GM12891 (cell line): ENCODE measurements at places on chromosomes 11 and 22.

GRCh38 chr11:33324302-33324985 is 67.3 kb downstream of the HIPK3 start:
- DNase-seq: no peak

- no peak for DNase-seq
Measured at GRCh38 chr22:32083000-32083399, 39.9 kb downstream of the SLC5A1 start.

DNA sequence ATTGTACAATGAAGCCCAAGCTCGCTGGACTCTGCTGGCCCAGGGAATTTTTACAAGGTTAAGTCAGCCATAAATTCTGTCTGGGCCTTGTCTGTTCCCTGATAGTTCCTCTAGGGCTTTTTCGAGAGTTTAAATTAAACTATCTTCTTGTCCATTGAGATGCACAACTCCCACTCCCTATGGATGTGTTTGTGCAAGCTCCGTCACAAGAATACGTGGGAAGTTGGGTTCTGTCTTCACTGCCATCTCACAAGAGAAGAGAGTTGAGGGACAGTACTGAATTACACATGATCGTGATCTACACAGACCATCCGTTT is 153.6 kb upstream of the TTC12 start:
- no peak for DNase-seq

DNA sequence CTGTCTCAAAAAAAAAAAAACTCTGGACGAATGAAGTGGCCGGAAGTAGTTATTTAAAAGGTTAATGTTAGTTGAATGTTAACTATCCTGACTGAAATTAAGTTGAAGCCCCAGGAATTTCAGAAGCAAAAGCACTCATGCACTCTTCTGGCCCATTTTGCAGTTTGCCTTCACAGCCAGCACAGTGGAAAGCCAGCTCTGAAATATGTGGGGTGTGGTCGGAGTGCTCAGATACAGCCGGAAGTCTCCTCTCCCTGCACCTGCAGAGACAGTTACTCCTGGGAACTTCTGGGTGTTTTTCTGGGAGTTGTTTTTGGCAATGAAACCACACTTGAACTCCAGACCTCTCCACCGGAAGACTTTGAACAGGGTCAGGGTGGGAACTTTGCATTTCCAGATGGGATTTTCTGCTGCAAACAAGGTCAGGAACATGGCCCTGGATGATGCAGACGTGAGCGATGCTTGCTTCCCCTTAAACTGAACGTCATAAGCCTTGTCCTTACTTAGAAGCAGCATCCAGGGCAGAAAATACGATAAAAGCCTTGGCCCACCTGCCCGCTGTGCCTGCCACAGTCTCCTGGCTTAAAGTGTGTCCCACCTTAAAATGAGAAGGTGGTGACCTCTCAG is 21.5 kb upstream of the CABP2 start:
- no peak for DNase-seq

DNA sequence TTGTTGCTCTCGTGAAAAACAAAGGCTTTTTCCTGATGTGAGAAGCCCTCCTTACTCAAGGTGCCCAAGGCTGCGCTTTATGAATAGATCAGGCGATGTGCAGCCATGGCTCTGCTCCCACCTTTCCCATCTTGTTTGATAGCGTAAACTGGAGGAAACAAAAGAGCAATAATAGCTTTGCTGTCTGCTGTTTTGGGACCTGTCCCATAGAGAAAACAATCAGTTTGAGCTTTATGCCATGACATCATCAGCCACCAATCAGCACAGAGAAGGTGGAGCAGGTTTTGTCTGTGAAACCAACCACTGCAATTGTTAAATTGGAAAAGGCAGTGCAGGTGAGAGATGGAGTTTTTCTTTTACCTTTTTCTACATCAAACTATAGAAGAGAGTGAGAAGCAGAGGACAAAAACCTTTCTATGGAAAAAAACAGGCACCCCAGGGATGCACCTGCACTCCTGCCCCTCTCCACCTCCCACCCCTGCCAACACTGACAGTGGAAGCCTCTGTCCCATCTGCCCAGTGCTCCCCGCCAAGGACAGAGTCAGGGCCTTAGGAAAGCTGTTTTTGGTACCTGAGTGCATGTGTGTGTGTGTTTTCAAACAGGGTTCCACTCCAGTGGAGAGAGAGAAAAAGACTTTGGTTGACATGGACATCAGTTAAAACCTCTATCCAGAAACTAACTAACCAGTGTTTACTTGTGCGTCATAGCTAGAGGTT is 80.7 kb downstream of the MICAL3 start:
- DNase-seq: no peak

DNA sequence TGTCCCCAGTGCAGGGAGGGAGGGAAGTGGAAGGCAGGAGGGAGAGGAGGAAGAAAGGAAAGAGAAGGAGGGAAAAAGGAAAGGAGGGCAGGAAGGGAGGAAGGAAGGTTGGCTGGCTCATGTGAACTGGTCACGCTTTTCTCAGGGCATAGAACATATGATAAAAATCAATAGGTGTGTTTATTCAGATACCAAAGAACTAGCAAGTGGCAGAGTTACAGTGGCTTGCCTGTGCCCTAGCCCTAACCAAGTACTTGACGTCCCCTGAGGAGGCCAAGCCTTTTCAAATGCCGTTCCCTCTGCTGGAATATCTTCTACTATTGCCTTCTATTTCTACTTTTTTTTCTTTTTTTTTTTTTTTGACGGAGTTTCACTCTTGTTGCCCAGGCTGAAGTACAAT is 33.5 kb downstream of the CHRDL2 start:
- DNase-seq: no peak

DNA sequence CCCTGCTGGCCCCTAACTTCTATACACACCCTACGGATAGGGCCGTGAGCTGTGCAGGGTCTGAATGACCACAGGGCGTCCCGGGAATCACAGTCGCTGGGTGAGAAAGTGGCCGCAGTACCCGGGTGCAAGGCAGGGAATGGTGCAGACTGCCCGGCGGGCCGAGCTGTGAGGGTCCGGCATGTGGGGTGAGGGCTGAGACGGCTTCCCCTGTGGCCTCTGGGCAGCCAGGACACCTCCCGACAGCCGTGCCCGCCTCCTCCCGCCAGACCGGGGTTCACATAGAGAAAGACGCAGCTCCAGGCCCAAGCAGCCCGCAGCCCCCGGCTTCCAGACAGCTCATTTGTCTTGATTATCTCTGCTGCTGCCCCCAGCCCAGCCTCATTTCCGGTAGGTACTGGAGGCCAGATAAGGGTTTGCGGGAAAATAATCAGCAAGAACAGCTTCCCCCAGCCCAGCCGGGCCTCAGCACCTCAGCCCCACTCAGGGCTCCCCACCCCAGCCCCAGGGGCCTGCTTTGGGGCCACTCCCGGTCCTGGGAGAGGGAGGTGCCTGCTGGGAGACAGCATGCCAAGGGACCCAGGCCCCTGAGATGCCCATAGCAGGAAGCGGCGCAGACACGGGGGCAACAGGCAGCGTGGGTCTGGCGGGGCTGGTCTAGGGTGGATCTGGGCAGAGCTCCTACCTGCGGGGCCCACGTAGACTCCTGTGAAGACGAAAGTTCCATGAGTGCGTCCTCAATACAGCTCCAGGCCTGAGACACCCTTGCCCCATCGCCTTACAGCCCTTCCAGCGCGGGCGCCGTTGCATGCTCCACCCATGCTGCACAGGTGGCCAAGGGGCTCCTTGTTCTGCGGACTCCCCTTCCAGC is 123.1 kb downstream of the BRD1 start:
- DNase-seq: no peak

GRCh38 chr11:38252620-38253019 is 1654.6 kb upstream of the RAG2 start:
- no peak for DNase-seq

- no peak for DNase-seq
Measured at GRCh38 chr11:42631220-42631843, 680.5 kb upstream of the API5 start.

DNA sequence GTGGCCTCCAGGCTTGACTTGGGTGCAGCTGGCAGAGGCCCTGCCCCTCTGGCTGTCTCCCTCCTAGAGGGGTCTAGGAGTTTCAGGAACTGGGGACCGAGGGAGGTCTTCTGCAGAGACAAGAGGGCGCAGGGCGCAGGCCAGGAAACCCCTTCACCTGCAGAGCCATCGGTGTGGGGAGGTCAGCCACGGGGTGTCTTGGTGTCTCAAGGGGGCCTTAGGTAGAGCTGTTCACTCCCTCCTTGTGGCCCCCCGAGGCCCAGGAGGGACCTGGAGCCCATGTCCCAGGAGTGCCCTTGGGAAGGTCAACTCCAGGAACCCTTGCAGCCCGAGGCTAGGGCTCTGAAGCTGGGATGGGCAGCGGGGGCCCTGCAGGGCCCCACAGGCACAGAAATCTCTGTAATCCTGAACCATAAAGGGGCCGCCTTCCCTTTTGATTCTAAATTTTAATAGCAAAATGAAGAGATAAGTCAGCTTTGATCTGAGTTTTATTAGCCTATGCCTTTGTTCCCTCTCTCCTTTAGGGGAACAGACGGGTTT is 31.4 kb upstream of the TH start:
- DNase-seq: no peak

GRCh38 chr11:57560146-57560545 is 7.3 kb downstream of the UBE2L6 start:
- no peak for DNase-seq

GRCh38 chr11:102810950-102811660 is 13.1 kb upstream of the MMP1 start:
- DNase-seq: no peak

DNA sequence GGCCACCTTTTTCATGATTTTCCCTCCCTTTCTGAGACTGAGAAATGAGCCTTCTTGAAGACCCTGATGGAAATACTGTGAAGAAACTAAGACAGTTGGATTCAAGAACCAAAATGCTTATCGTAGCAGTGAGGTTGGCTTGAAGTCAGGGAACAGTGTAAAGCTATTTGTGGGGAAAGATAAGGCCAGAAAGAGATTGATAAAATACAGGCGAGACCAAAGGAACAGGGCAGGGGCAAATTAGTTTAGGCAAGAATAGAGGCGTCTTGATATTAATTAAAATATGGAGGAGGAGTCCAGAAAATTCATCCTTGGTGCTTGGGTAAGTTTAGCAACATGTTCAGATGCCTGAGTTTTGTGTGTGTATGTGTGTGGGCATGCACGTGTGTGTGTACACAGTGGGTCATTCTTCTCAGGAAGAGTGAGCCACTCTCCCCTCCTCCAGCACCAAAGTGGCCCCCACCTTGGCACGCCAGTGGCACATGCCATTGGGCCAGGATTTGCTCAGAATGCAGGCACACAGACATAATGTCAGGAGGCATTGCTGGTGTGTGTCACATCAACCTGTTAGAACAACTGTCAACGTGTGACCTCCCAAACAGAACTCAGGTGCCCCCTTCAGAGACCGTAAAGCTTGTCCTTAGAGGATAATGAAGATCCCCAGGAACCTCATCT is 3.9 kb upstream of the EHF start:
- DNase-seq: no peak

GRCh38 chr22:29320546-29320945 is 5.0 kb upstream of the RASL10A start:
- DNase-seq: no peak

GRCh38 chr11:47105974-47106373 is 70.7 kb downstream of the ARFGAP2 start:
- no peak for DNase-seq

DNA sequence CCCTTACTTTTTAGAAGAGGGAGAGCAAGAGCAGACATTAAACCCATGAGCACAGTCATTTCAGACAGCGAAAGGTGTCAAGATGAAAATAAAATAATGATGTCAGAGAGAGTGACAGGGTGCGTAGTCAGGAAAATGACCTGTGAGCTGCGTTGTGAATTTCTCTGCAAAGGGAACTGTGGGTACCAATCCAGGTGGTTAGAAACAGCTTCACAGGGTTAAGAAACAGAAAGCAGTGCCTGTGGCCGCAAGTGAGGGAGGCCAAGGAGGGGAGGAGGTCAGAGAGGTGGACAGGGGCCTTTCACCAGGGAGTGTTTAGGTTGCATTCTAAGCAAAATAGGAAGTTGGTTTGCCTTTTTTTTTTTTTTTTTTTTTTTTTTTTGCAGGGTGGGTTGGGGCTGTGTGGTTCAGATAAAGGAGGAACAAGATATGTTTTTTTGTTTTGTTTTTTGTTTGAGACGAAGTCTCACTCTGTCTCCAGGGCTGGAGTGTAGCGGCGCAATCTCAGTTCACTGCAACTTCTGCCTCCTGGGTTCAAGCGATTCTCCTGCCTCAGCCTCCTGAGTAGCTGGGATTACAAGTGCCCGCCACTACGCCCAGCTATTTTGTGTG is 7.9 kb downstream of the TIGD3 start:
- no peak for DNase-seq

- DNase-seq: no peak
Measured at GRCh38 chr11:79414644-79415317, 26.0 kb downstream of the TENM4 start.

- DNase-seq: no peak
Measured at GRCh38 chr11:765025-765801, 12.1 kb downstream of the GATD1 start.

GRCh38 chr11:95736355-95736754 is 53.2 kb downstream of the FAM76B start:
- DNase-seq: no peak

DNA sequence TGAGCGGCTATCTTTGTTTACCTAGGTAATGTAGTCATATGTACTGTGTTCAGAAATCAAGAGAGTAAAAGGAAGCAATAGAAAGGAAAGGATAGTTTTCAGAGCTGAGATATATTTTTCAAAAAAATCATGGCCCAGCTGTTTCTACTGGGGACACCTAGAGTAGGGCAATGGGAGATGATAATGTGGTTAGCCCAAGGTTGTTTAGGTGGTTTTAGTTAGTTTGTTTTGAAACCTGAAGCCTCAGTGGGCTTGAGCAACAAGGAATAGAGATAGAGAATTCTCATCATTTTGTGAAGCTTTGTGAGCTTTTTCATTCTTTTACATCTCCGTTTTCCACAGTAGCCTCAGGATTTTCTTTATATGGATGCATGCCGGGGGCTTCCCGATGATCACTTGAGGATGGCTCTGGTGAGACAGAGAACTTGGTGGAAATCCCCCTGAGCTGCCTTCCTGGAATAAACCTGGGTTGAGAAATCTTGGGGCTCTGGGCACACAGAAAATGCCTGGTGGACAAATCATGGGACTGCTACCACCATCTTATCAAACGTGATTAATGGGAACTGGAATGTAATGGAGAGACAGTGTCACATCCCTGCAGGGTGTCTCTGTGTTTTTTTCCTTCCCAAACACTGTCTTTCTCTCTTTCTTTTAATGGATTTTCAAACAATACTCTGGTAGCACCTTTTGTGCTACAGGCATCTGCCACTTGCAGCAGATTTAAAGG is 49.0 kb downstream of the ARHGAP42 start:
- no peak for DNase-seq

DNA sequence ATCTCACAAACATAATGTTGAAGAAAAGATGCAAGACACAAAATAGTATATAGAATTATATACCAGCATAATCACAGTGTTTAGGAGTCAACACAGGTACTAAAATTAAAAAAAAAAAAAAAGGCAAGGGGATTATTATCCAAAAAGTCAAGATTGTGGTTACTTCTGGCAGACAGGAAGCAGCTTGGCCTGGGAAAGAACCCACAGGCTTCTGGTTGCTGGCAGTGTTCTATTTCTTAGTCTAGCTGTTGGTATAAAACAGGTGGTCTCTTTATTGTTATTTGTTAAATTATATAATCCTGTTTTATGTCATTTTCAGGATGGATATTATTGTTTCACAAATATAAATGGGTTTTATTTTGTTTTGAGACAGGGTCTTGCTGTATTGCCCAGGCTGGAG is 54.0 kb downstream of the C11orf58 start:
- no peak for DNase-seq

GRCh38 chr22:25735650-25736049 is 6.3 kb upstream of the MYO18B start:
- DNase-seq: no peak
